ENCODE measurements at places on chromosomes 5 and 9.

GRCh38 chr5:120808135-120808534 is 344.0 kb downstream of the PRR16 start:
- no peak for DNase-seq

DNA sequence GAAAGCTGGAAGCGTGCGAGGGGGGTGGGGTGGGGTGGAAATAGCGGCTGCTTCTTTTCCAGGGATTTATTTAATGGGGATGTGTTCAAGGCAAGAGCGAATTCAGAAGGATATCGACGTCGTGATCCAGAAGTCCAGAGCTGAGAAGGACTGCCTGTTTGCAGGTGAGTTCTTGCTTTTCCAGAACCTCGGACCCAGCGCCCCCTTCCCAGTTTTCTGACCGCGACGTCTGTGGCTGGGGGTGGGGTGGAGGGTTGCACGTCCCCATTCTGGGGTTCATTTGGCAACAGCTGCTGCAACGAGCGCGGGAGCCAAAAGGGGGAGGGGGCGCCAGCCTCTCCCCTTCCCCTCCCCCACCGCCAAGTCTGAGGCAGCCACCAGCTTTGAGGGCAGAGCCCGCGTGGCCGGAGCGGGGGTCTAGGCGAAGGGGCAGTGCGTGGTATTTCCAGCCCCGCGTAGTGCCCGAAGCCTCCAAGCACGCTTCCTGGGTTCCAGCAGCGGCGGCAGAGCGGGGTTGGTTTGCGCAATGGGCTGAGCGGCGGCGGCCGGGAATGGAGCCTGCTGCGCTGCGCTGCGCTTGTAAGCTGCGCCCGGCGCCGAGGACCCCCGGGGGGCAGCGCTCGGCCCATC is 701 bp downstream of the PARP8 start:
- no peak for DNase-seq

GRCh38 chr5:66874004-66874403 is 277.8 kb downstream of the MAST4 start:
- no peak for DNase-seq

GRCh38 chr9:35350212-35350611 is 139.7 kb upstream of the RUSC2 start:
- DNase-seq, result no peak

DNA sequence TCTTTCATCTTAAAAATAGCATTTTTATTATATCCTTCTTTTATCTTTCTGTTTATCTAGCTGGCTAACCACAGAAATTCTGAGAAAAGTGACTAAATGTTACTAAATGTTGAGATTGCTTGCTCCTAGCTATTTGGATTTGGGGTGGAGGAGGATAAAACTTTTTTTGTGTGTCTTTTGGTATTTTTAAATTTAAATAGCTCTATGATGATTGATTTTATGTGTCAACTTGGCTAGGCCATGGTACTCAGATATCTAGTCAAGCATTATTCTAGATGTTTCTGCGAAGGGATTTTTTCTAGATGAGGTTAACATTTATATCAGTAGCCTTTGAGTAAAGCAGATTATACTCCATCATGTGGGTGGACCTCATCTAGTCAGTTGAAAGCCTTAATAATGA is 75.0 kb downstream of the GCNT1 start:
- no peak for DNase-seq

- DNase-seq, result no peak
Measured at GRCh38 chr5:94467954-94468930, 150.2 kb downstream of the KIAA0825 start.

- DNase-seq, result no peak
Measured at GRCh38 chr5:83577036-83577636, 105.6 kb downstream of the VCAN start.

DNA sequence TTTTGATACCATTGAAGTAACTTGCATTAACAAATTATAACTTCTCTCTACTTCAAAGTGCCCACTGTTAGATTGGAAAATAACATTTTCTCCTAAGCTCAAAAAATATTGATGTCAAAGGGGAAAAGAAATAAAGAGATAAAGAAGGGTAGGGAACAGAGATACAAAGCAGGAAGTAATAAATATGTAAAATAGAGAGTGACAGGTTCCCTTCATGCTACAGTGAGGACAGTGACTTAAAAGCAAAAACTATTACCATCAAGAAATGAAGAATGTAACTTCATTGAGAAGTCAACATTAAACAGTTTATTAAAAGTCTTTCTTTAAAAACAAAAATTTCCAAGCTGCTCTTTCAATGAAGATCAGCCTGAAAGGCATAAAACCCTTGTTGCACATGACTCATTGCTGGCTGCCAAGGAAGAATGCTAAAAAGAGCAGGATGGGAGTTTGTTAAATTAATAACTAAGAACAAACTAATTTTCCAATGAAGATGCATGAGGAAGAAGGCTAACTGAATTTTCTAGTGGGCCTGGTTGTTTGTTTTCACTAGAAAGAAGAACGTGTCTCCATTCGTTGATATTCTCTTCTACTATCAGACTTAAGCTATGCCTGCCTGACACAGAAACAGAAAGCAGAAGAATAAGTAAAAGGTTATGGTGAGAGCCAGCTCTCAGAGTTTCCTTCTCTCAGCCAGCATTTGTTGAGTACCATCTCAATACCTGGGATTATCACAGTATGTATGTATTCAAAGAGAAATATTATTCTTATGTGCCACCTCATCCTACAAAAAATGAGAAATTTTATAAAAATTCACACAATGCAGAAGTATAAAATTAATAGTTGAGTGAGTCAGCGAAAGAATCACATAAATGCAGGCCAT is 197.8 kb upstream of the NREP start:
- no peak for DNase-seq
